ENCODE measurements at places on chromosomes 3 and 15. TPM values are rescaled to one million over a fixed set of nuclear protein-coding genes. Genes with fewer than 3 reads are reported as not detected.

DNA sequence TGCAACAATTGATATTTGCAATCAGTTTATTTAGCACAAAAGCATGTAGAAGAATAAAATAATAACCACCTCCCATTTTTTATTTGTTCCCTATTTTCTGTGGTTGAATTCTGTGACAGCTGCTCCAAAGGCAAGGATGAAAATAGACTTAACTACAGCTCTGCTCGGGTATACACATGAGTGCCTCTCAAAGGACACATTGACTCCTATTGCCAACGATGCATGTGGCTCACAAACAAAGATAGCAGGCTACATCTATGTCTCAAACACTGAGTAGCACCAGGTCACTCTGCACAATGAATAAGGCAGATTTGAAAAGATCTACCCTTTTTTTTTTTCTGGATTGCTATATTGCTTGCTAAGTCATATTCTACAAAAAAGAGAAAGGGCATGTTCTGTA lies 612.9 kb downstream of the ROBO1 start:
- no peak for DNase-seq

GRCh38 chr15:88401251-88401995 lies 65.8 kb downstream of the MRPL46 start:
- DNase-seq: no peak

DNA sequence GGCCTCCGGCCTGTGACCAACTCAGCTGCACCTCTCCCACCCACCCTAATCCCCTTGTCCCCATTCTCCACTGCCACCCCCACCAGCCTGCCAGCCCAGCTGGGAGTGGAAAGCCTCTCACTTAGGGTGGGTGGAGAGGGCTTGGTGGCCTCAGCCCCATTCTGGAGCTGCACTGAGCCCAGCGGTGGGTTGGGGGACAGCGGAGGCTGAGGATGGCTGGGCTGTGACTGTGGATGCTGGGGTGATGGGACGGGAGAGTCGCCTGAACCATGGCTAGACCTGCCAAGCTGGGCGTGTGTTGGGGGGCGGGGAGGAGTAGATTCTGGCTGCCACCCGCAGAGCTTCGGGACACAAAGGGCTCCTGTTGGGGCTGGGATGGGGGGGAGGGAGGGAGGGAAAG lies 1.8 kb downstream of the CLCN2 start:
- DNase-seq: no peak

- DNase-seq: no peak
Observed at GRCh38 chr3:149343951-149344350, 10.5 kb upstream of the TM4SF18 start.

GRCh38 chr3:124877674-124878073 lies 9.5 kb downstream of the ITGB5 start:
- DNase-seq: no peak

DNA sequence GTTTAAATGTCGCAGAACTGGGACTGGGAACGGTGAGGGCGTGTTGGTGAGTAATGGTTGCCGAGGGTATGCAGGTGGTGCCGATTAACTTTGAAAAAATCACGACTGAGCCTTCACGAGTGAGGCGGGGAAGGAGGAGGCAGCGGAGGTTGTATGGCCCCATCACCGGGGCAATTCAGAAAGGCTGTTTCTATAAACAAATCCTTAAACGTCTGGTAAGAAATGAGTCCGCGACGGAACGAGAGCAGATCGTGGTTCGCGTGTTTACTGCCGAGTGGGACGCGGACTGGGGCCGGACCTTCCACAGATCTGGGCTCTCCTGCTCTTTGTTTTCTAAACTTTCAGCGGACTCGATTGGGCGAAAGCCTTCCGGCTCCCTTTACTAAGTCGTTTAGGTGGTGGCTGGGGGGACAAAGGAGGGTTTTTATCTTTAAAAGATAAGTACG lies 2.7 kb downstream of the IGF1R start:
- no peak for DNase-seq

- DNase-seq: no peak
Observed at GRCh38 chr3:152395764-152396163, 127.0 kb downstream of the MBNL1 start.

DNA sequence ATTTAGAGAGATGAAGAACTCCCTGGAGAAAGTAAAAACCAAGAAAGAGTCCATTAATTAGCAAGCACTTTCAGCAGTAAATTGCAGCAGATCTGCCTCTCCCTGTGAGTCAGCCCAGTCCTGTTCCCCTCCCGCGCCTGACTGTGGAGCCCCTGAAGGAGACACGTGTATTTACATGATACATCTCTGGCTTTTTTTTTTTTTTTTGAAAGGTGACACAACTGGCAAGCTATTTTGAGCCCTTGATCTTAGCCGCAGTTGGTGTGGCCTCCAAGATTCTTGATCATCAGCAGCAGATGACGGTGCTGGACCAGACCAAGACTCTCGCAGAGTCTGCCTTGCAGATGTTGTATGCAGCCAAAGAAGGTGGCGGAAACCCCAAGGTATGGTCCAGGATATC lies 271.8 kb upstream of the TPM1 start:
- DNase-seq: no peak

- DNase-seq: no peak
Observed at GRCh38 chr15:73621286-73621826, 11.8 kb downstream of the NPTN start.

DNA sequence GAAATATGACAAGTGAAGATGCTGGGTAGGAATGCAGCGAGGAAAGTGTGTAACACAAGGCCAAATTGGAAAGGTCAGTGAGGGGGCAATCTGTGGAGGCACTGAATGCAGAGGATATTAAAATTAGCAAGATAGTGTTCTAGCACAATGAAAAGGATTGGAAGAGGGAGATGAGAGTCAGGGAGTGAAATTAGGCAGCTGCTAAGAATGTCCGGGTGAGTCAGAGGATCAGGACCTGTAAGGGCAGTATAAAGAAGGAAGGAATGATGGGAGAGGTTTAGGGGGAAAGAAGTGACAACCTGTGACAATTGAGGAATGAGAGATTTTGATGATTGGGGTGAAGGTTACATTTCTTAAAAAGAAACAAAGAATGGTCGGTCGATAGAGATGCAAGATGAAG lies 103.5 kb downstream of the UBE3A start:
- no peak for DNase-seq

- no peak for DNase-seq
Observed at GRCh38 chr15:90351479-90352106, 491 bp upstream of the ZNF774 start.

GRCh38 chr15:93467337-93467736 lies 378.3 kb upstream of the RGMA start:
- DNase-seq: no peak

DNA sequence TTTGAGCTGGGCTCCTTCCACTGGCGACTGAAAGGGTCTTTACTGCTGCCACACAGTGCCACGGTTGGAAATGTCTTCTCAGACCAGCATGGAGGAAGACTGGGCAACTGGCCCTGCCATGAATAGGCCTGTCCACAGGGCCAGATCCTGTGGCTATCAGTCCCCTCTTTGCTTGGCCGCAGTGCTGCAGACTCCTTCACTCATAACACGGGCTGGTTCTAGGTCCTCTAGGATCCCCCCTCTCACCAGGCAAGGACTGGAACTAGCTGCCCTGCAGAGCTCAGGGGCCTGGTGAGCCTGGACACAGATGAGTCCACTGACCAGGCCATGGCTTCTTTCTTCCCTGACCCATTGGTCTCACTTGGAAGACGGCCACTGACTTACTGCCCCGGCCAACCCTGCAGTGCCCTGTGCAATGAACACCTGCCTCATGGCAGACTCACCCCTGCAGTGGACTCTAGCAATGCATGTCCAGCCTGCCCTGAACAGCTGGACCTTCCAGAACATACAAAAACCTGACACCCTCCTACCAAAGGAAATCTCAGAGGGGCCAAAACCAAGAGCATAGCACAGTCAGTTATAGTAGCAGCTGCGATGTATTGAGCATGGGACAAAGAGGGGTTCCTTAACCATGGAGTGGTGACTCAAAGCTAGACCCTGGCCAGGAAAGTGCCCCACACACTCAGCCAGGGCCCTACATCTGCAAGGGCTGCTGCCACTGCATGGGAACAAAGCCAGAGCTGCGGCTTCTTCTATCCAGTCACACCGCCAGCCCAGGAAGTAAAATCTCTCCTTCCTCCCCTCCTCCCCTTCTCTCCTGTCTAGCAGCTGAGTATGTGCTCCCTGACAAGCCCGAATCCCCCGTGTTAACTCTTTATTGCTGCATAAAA lies 72.1 kb upstream of the ITGA11 start:
- no peak for DNase-seq

- DNase-seq: peak; percentile 88
Observed at GRCh38 chr15:63041974-63042876, at the start of gene TPM1. Gene TPM1 (plus strand): TSS chr15:63042747. CDS start chr15:63042830, 83 bp downstream.

- DNase-seq: no peak
Observed at GRCh38 chr3:161890147-161890625, 393.6 kb downstream of the OTOL1 start.

DNA sequence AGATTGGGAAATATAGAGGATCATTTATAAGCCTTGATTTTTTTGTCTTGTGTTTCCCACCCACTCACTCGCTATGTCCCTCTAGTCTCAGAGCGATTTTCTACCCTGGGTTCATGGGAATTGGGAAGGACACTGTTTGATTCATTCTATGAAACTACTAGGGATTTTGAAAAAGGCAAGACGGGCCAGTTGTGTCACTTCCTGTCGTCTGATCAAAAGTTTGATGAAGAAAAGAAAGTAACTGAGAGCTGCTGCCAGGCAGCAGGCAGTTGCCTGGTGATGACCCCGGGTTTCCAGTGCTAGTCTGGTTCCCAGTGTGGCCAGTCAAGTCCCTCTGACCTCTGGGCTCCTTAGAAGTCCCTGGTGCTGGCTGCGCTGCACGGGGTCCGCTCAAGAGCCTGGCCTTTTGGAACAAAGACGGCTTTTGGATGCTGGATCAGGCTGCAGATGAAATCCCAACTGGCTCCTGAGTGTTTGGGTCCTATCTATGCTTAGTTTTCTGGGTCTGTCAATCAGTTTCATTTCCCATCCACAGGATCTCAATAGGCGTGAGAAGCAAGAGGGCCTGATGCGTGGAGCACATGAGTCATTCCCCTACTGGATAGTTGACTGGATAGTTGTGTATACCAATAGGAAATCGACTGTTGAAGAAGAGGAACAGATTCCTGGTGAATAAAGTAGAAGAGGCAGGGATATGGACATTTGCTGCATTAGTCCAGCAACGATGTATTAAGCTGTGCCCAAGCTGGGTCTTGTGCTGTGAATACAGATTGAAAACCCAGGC lies 89.7 kb downstream of the EEFSEC start:
- no peak for DNase-seq

- DNase-seq: peak; percentile 89
Observed at GRCh38 chr15:36501063-36501678, 78.3 kb upstream of the CDIN1 start.

- DNase-seq: no peak
Observed at GRCh38 chr3:101203411-101203810, 117.0 kb downstream of the IMPG2 start.

DNA sequence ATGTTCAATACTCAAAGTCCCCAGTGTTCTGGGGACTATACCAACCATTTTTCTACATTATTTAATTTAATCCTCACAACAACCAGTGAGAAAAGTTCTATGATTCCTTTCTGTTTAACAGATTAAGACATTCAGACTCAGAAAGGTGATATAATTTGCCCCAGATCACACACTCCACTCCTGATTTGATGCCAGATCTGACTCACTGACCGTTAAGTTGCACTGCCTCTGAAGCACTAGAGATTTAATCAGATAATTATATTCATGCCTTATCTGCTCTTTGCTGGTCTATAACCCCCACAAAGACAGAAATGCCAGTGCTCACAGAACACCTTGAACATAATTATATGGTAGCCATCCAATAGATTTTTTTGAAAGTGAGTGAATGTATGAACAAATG lies 501.0 kb downstream of the IGSF11 start:
- DNase-seq: no peak

GRCh38 chr3:17292556-17292955 lies 407.8 kb downstream of the PLCL2 start:
- DNase-seq: no peak

DNA sequence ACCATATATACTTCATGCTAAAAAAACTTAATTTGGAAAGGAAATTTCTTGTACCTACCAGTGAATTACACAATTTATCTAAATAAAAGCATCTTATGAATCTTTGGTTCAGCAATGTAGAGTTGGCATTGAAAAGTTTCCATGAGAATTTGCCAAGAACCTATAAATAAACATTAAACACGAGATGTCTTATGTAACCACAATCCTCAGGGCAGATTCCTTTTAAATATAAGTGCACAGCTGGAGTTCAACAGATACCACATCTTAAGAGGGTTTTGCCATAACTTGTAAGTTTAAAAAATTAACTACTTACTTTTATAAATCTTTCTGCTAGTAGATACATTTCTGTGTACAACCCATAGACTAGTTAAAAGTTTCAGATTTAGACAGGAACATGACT lies 499.3 kb upstream of the ARRDC4 start:
- no peak for DNase-seq

AADAC gene
- polyA plus RNA-seq: 0.32 TPM

CISH gene
- 30.8 TPM for polyA plus RNA-seq

GPR176 gene
- polyA plus RNA-seq: 15.1 TPM

DNASE1L3 gene
- polyA plus RNA-seq: 5.8 TPM

AADACL2 gene
- not detected for polyA plus RNA-seq

C3orf22 gene
- not detected for polyA plus RNA-seq

EPM2AIP1 gene
- 55.2 TPM for polyA plus RNA-seq

EXD1 gene
- not detected for polyA plus RNA-seq

RASGRF1 gene
- polyA plus RNA-seq: 0.41 TPM

ZIC1 gene
- polyA plus RNA-seq: 0.13 TPM

C3orf85 gene
- 16.6 TPM for polyA plus RNA-seq

ECE2 gene
- 0.10 TPM for polyA plus RNA-seq
